ENCODE measurements at places on chromosomes 16 and 17. TPM values are rescaled to one million over a fixed set of nuclear protein-coding genes. Genes with fewer than 3 reads are reported as not detected.

GRCh38 chr17:72255481-72255880 is 134.7 kb downstream of the SOX9 start:
- DNase-seq, result no peak

- DNase-seq, result no peak
These were observed 1.6 kb upstream of the TBKBP1 start for GRCh38 chr17:47692137-47692894.

GRCh38 chr16:12800817-12801216 is 2.9 kb downstream of the CPPED1 start:
- no peak for DNase-seq

- DNase-seq, result no peak
These were observed 9.3 kb upstream of the MAF start for GRCh38 chr16:79609861-79610260.

DNA sequence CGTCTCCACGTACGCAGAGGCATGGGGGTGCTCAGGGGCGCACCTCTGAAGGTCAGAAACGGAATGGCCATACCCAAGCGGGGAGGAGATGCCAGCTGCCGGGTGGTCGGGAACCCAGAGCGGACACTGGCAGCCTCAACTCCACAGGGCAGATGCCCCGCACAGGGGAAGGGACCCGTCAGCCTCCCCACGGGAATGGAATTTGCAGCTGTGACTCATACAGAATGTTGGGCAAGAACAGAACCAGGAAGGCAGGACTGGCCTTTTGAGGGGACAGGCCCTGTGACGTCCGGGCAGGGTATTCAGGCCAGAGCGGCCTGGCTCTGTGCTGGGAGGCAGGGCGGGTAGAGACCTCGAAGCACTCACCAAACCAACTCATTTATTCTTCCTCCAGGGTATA is 7.5 kb downstream of the TK1 start:
- DNase-seq, result no peak

DNA sequence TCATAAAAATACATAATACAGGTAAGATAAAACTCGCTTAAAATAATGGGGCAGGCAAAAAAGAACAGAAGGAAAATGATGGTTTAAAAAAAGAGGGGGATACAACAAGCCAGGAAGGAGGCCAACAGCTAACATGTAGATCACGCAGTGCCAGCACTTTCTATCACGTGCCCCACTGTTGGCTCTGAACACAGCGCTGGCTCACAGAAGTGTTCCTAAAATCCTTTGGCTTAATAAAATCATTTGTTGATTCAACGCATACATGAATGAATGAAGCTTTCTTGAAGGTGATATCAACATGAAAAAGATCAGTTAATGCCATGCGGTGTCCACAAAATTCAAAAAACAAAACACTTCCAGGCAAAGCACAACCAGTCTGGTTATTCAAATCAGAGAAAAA is 8.5 kb downstream of the ITGAE start:
- DNase-seq, result no peak

DNA sequence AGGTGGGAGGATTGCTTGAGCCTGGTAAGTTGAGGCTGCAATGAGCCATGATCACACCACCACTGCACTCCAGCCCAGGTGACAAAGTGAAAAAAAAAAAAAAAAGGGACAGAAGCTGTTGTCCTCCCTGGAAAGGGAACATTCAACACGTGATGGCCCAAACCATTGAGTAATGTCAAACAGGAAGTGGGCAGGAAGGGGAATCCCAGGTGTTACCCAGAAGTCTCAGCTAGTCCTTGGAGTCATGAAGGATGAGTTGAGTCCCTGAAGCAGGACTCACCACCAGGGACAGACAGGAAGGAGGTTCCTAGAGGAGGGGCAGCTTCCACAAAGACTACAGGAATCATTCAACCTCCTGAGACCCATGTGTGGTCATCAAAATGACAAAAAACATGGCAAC is 19.8 kb upstream of the CMIP start:
- DNase-seq, result no peak

DNA sequence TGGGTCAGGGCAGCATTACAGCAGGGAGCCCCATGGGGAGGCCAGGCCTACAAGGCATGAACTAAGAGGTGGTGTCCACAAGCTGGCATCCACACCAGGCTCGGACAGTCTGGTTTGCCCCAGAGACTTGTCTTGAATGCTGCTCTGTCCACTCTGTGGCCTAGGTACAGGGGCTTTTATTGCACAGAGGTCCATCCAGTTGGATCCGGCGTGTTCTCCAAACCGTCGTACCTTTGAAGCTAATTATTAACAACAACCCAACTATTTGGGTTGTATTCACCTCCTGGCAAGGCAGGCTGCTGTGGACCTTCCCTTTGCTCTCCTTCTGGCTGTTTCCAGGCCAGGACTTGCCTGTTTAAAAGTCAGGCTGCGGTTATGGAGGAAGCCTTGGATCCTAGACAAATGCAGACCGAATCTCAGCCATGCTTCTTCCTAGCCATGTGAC is 123.4 kb downstream of the CLEC16A start:
- no peak for DNase-seq

GRCh38 chr17:7842380-7843256 is 8.6 kb downstream of the KDM6B start:
- peak; percentile 60 for DNase-seq

- no peak for DNase-seq
These were observed 113.5 kb downstream of the TMEM132E start for GRCh38 chr17:34692920-34693319.

DNA sequence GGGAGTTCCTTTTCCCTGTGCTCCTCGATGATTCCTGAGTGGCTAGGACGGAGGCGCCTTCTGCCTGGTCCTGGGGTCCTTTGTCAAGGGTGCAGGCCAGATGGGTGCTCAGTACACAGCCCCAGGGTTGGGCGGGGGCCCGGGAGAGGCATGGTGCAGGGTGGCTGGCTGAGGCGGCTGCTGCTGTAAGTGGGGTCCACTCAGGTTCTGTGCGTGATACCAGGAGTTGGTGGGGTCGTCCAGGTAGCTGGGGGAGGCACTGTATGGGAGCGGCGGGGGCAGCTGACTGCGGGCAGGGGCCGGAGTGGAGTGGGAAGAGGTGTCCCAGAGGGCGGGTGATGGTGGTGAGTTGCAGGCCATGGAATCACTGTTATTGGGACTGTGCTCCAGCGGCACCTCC is 3.6 kb downstream of the DLX3 start:
- no peak for DNase-seq

DNA sequence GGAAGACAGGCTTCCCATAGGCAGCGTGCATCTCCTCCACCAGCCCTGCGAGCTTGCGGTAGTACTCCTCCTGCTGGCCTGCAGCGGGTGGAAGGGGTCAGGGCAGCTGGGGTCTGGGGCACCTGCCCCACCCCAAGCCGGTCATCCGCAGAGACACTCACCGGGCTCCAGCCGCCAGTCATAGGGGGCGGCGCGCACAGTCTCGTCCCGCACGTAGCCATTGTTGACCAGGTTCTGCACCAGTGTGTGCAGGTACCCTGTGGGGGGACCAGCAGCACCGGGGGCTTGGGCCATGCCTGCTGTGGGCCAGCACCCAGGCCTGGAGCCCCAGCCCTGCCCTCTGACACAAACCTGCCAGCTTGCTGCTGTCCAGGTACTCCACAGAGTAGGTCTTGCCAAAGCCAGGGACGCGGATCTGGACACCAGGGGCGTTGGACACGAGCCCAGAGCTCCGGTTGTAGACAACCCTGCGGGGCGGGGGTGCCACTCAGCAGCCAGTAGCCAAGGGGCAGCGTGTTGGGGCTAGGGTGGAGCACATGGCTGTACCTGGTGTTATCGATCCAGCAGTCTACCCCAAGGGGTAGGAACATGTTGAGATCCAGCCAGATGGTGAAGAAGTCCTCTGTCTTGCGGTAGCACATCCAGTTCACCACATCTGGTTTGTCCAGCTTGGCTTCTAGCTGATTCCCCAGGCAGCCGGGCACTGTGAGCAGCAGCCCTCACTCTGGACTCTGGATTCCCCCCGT is 1.2 kb downstream of the LCAT start:
- no peak for DNase-seq

GRCh38 chr17:31820691-31821435 is 38.2 kb downstream of the COPRS start:
- DNase-seq, result no peak

DNA sequence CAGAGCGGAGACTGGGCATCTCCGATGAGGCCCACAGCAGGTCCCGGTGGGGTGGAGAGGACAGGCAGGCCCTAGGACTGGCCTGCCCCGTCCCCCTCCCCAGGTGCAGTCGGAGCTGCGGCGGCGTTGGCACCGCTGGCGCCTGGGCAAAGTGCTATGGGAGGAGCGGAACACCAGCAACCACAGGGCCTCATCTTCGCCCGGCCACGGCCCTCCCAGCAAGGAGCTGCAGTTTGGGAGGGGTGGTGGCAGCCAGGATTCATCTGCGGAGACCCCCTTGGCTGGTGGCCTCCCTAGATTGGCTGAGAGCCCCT is 9.4 kb downstream of the GCGR start:
- DNase-seq, result no peak

- DNase-seq, result peak; percentile 48
These were observed 125.5 kb upstream of the HSBP1 start for GRCh38 chr16:83682116-83682867.

Gene TMEM88
- total RNA-seq, result 0.36 TPM

Gene NOMO2
- 80.6 TPM for total RNA-seq

Gene RPRML
- total RNA-seq, result 9.1 TPM

Gene SCNN1B
- total RNA-seq, result not detected

Gene PDIA2
- total RNA-seq, result 0.18 TPM

Gene PRAC2
- 0.56 TPM for total RNA-seq

Measured in SJCRH30 (cell line).